ENCODE measurements at places on chromosomes 2 and 18.

- no peak for DNase-seq
These were observed 49.9 kb upstream of the RNU4ATAC start for GRCh38 chr2:121480826-121481225.

DNA sequence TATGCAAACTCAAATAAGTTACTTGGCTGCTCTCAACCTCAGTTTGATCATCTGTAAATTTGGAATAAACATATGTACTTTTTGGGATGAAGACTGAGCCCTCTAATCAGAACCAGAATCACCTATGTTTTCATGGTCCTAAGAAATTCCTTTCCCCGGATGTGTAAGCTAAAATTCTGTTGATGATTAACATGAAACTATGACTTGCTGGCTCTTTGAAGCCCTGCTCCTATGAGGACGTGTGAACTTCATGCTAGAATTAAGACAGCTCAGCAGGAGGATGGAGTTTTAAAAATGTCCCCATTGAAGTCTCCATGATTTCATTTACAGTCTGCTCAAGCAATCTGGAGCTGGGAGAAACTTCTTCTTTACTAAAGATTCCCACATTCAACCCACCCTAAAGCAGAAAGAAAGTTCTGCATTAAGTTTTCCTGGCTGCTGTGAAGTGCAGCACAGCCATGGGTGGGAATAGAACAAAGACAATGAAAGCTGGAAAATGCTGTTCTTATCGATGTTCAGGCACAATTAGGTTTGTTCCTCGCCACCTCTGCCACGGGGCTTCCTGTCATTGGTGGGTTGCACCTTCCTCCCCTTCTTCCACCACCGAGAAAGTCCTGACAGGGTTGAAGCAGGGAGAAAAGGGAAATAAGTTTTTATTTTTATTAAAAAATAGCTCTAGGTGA is 50.9 kb downstream of the ADCYAP1 start:
- no peak for DNase-seq

GRCh38 chr2:223735659-223736244 is 101.6 kb downstream of the AP1S3 start:
- no peak for DNase-seq

- DNase-seq, result no peak
These were observed 70.6 kb upstream of the TCF7L1 start for GRCh38 chr2:85062565-85062964.

GRCh38 chr2:241929551-241930490 is 60.3 kb downstream of the RTP5 start:
- no peak for DNase-seq

GRCh38 chr18:77320971-77321559 is 71.4 kb downstream of the GALR1 start:
- DNase-seq, result no peak

GRCh38 chr2:173457366-173457765 is 102.7 kb downstream of the CDCA7 start:
- no peak for DNase-seq

GRCh38 chr18:48059455-48060010 is 129.1 kb upstream of the SMAD2 start:
- DNase-seq, result no peak

- no peak for DNase-seq
These were observed at the start of gene ZNF514 for GRCh38 chr2:95159690-95160449. ZNF514 (minus strand) TSS chr2:95159848; CDS start chr2:95153253, 6,595 bp downstream.

- no peak for DNase-seq
These were observed 253.8 kb upstream of the LYPD1 start for GRCh38 chr2:132923787-132924186.

DNA sequence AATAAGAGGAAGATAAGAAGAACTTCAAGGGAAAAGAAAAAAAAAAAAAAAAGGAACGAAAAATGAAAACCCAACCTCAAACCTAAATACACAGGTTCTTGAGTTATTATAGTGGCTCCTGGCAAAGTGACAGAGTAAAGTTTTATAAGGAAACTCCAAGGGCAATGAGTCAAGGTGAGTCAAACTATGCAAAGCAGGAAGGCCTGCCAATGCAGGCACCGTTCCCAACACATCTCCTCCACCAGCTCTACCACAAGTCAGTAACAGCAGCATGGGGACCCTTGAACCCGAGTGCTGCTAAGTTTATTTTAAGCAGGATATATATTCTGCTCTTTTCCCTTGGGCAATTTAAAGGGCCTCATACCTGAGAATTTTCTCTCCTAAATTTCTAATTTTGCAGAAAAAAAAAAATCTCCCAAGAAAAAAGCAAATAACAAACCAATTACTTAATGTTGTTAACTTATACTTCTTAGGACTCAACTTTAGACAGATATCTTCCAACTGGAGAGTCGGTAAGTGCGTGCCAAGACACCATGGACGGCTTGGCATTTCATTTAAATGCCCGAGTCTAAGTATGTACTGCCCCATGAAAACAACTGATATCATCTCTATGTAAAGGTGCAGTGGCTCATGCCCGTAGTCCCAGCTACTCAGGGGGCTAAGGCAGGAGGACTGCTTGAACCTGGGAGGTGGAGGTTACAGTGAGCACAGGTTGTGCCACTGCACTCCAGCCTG is 75.7 kb upstream of the TFCP2L1 start:
- DNase-seq, result no peak

DNA sequence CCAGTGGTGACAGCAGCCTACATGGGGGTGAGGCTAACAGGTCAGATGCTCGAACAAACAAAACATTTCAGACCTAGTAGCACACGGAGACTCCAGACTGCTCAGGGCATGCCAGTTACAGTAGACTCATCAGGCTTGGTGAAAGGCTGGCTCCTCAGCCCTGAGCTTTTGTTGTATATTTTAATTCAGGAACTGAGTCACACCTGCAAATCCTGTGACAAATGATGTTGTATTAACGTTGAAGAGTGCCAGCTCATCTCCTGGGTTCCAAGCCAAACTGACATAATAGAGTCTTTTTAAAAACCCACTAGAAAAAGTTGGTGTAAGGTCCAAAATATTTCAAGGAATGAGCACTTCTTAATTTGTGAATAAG is 65.3 kb downstream of the C1D start:
- no peak for DNase-seq

DNA sequence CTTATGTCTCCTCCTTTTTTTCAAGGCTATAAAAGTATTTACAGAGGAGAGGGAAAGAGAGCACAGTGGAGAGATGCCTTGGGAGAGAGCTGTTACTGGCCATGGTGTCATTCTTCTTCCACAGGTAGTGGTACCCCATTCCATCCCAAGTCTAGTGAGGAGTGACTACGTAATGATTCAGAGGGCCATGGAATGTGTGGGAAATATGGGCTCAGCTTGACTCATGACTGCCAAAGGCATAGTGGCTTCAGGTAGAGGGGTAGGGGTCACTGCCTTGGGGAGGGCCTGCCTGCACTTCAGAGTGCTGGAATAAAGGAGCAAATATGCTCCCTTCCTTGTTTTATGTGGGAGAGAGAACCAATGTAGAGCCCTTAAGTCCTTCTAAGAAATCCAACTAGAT is 620.6 kb downstream of the IRS1 start:
- DNase-seq, result no peak

DNA sequence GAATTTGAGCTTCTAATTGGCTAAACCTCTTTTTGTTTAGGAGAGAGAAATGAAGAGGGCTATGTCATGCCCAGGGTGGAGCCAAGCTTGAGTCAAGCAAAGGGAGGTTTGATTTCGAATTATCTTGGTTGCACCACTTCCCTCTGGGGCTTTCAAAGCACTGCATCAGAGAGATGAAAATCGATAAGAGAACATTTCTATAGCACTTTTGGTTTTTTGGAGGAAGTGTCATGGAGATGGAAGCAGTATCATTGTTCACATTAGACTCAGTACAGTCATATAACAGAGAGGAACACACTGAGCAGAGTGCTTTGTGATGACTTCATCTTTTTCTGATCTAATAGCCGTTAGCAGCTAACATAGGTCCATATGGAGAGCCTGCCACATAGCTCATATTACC is 120.3 kb upstream of the UXS1 start:
- no peak for DNase-seq

DNA sequence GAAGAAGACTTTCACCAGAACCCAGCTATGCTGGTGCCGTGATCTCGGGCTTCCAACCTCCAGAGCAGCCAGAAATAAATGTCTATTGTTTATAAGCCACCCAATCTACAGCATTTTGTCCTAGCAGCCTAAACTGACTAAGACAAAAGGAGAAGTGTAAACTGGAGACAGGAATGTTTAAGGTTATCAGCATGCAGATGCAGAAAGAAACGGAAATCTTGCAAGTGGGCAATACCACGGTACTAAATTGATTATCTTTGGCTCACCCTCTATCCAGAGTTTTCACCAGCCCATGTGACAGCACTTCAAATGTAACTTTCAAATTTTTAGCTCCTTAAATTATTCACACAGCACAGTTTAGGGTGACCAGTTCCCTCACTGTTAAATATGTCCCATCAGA is 5.7 kb upstream of the CAPN14 start:
- no peak for DNase-seq

DNA sequence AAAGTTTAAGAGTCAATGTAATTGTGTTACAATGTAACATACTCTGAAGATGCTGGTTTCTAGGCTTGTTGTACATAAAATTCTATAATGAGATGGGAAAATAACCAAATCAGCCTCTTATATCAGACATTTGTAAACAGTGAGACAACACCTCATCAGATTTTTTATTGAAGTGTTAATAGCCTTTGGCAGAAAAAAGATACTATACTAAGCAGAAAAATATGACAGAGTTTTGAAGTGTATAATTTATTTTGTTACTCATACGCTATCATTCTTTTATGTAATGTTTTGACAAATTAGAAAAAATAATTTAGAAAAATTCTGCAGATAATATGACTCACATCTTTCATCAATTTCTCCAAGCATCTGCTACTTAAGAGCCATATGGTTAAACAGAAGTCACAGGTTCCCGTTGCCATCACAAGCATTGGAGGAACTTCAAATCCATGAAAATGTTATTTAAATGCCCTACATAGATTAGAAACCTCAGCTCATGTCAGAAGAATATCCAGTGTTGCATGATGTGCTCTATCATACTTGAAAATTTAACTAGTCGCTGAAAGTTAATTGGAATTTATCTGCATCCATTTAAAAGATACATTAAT is 535.4 kb downstream of the LRP1B start:
- DNase-seq, result no peak

DNA sequence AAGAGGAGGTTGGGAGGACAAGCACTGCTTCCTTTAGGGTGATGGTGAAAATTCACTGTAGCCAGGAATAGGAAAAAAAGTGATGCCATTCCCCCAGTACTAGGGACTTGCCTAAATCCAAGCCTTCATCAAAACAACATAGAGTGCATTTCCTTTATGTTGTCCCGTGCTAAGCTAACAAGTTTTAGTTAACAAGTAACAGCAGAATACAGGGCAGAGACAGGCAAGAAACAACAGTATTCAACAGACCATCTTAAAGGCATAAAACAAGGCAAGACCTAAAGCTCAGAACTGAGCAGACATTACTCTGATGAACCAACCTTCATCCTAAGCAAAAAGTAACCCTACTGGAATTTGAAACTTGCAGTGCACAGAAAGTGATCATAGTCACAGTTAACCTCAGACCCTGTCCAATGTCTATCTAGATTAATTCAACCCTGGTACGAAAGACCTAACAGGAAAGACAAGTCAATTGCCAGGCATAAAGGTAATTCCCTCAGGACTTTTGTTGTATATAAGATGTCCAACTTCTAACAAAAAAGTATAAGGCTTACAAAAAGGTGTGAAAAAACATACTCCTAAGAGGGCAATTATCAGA is 34.4 kb upstream of the GALNT1 start:
- no peak for DNase-seq

- DNase-seq, result no peak
These were observed 674.7 kb downstream of the ARHGAP15 start for GRCh38 chr2:143803936-143804335.

GRCh38 chr2:54585136-54585733 is 129.1 kb downstream of the SPTBN1 start:
- no peak for DNase-seq

DNA sequence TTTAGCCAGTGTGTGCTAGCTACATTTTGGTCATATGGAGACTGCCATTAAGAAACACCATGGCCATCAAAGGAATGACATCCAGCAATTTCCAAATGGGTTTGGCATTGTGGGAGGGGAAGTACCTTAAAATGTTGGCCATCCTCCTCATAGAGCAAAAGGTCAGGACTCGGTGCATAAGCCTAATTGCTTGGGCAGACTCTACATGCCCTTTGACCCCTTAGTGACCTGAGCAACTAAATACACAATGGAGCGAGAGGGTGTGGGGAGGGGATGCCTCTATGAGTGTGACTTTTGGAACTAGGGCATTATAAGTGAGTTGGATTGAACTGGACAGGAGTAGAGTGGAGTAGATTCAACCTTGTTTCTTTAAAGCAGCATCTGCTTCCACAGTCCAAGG is 44.9 kb downstream of the NRP2 start:
- no peak for DNase-seq

DNA sequence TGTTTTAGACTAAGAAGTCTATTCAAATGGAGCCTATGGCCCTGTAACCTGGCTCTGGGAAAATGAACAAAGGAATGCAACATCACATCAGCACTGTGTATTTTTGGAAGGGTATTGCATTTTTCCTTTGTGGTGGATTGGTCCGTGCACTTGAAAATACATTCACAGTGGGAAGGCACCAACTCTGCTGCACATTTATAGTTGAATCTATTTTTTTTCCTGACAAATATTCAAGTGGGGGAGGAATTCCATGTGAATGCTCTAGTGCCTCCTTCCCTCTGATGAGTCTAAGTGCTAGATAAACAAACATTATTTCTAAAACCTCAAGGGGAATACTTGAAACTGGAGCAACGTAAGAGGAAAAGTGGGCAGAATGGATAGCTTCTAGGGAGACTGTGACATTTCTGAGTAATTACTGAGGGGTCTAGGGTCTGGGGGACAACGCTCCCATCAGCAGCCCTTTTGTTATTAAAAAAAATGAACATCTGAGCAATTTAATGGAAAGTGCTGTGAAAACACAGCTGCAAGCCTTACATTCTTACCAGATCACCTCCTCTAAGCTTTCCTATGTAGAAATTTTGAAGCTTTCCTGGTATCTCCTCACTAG is 208.2 kb downstream of the SLC8A1 start:
- no peak for DNase-seq

GRCh38 chr18:13308369-13308768 is 89.8 kb downstream of the LDLRAD4 start:
- no peak for DNase-seq

GRCh38 chr2:28093768-28094167 is 203.2 kb downstream of the BABAM2 start:
- no peak for DNase-seq

GRCh38 chr2:60544062-60544461 is 9.4 kb downstream of the BCL11A start:
- no peak for DNase-seq

DNA sequence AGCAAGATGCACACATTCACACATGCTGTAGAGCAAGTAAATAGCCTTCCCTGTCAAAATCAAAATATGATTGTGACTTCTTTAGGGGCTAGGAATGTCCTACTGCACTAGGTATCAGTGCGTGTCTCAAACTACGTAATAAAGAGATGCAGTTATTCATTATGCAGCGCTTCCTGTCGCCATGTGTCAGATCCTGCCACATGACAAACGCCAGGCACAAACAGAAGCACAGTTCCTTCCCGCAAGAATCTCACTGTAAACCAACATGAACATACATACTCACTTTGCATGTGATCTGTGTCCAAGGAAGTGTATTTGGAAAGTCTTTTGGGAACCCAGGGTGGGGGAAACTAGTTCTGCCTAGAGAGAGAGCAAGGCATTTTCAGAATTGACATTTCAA is 599.9 kb downstream of the RNF144A start:
- no peak for DNase-seq

GRCh38 chr2:201358684-201359083 is 1.5 kb upstream of the FLACC1 start:
- no peak for DNase-seq

All from GM12878 (cell line).